ENCODE measurements at places on chromosomes 1 and 21. TPM values are rescaled to one million over a fixed set of nuclear protein-coding genes. Genes with fewer than 3 reads are reported as not detected.

LRRC53 gene
- not detected for total RNA-seq

SELP gene
- not detected for total RNA-seq

UBL4B gene
- total RNA-seq: not detected

TINAGL1 gene
- 241 TPM for total RNA-seq

KDF1 gene
- total RNA-seq: not detected

COQ8A gene
- total RNA-seq: 4.1 TPM

OLFML2B gene
- total RNA-seq: 1.5 TPM

SLAMF9 gene
- total RNA-seq: 0.09 TPM

Measured in smooth muscle cell of the umbilical artery (primary cell).